ENCODE measurements at places on chromosomes 3 and 15. TPM values are rescaled to one million over a fixed set of nuclear protein-coding genes. Genes with fewer than 3 reads are reported as not detected.

- DNase-seq: no peak
Measured at GRCh38 chr3:38308456-38308855, 26.4 kb downstream of the SLC22A14 start.

DNA sequence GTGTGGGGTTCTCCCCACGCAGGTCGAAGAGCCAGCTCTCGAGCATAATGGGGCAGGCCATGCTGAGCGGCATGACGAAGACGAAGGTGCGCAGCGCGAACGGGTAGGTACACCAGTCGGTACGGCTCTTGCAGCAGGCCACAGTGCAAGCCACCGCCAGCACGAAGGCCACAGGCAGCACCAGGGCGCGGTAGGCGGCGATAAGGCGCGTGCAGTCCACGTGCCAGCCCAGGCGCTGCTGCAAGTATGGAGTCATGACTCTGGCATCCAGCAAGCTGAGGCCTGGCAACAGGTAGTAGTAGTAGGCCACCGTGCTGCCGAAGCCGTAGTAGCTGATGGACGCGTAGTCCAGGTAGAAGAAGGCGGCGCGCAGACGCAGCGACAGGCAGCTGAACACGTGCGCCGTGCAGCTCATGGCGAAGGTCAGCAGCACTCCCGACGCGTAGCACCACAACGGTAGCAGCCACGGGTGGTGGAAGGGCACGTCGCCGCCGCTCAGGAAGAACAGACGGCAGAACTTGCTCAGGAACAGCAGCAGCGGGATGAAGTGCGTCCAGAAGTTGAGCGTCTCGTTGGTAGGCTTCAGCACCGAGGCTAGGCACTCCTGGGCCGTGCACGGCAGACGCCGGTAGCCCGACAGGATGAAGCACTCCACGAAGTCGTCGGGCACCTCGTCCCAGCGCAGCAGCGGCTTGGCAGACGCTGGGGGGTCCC, 797 bp downstream of the PAQR9 start:
- no peak for DNase-seq

- no peak for DNase-seq
Measured at GRCh38 chr3:123853686-123854372, 30.3 kb downstream of the MYLK start.

DNA sequence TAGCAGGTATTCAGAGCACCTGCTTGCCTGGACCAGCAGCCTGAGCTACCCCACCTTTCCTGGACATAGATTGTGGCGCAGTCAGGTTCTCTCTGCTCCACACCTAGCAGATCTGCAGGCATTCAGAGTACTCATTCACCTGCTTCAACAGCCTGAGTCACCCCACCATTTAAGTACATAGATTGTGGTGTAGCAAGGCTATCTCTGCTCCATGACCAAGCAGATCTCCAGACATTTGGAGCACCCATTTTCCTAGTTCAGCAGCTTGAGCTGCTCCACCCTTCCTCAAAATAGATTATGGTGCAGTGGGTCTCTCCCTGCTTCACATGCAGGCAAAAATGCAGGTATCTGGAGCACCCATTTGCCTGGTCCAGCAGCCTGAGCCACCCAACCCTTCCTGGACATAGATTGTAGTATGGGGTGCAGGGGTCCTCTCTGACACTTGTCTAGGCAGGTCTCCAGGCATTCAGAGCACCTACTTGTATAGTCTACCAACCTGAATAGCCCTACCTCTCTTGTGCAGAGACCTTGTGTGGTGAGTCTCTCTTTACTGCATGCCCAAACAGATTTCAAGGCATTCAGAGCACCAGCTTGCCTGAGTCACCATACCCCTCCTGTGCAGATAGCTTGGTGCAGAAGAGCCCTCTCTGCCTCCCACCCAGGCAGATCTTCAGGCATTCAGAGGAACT, 466.0 kb upstream of the THBS1 start:
- no peak for DNase-seq

The SCAP gene
- 27.8 TPM for polyA plus RNA-seq

- DNase-seq: no peak
Measured at GRCh38 chr3:47128137-47128536, 35.8 kb downstream of the SETD2 start.

The ST8SIA2 gene
- not detected for polyA plus RNA-seq

- peak; percentile 27 for DNase-seq
Measured at GRCh38 chr3:69524816-69525215, 138.9 kb upstream of the FRMD4B start.

DNA sequence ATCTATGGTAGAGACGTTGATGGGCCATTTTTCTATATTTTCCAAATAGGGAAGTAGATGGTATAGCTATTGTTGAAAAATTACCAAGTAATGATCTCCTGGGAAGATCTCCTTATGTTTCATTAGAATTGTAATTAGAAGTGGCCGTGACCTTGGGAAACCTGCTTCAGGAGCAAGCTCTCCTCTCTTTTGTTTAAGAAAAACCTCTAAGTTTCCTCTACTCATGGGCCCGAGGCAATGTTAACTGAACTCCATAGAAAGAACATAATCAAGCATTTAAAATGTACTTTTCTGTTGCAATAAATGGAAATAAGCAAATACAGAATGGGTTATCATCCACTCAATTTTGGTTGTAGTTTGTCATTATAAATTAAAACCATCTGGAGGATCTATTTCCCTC, 511.2 kb upstream of the MDFIC2 start:
- DNase-seq: no peak

DNA sequence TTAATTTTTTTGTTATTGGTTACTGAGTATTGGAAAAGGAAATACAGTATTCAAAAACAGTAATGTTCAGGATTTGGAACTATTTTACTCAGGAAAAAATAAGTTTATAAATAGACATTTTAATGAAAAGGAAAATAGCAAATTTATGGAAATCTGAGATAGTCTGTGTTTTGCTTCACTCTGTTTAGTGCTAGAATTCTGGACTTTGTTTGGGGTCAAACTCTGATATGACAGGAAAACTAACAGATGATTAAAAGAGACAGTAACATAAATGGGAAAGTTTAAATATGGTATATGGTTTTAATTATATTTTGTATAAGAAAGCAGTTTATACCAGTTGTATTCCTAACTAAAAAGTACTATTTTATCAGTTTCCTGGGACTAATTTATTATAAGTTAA, 17.4 kb downstream of the SETD5 start:
- no peak for DNase-seq

GRCh38 chr3:56887402-56888025, 85.8 kb upstream of the ARHGEF3 start:
- no peak for DNase-seq

GRCh38 chr15:78050826-78051225, 26.7 kb downstream of the TBC1D2B start:
- DNase-seq: no peak

- DNase-seq: no peak
Measured at GRCh38 chr3:153639631-153640030, 477.6 kb downstream of the RAP2B start.

- no peak for DNase-seq
Measured at GRCh38 chr3:51620543-51620942, 50.5 kb upstream of the TEX264 start.

The EPM2AIP1 gene
- 5.8 TPM for polyA plus RNA-seq

DNA sequence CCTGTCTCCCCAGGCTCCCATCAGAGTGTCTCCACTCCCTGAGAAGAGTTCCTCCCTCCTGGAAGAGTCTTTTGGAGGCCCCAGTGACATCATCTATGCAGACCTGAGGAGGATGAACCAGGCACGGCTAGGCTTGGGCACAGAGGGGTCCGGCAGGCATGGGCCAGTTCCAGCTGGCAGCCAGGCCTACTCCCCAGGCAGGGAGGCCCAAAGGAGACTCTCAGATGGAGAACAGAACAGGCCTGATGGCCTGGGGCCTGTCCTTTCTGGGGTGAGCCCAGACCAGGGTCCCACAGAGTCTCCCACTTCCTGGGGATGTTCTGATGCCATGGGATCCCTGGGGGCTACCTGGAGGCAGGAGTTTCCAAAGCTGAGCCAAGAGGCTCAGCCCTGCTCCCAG, 8.5 kb downstream of the SH2D7 start:
- DNase-seq: no peak

The NEK10 gene
- not detected for polyA plus RNA-seq

The CD80 gene
- polyA plus RNA-seq: 0.47 TPM

The RAD54L2 gene
- polyA plus RNA-seq: 3.6 TPM

DNA sequence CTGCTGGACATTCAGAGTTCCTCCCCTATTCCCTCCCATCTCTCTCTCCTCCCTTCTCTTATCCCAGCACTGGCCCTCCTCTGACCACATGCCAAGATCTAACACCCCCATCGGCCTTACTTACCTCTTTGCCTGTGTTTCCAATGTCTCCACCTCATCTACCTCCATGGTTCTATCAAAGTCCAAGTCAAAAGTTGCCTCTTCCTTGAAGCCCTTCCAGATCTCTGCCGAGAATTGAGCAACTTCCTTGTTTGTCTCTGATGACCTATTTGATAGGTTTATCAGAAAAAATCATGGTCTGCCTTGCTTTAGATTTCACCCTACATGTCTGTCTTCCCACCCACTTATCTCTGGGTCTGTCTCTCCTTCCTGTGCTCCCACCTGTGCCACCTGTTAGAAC, 69.7 kb upstream of the ITGA11 start:
- DNase-seq: no peak

The UPK1B gene
- polyA plus RNA-seq: not detected

- DNase-seq: no peak
Measured at GRCh38 chr15:71630475-71630809, 179.9 kb upstream of the NR2E3 start.

GRCh38 chr3:117754841-117755240, 1045.3 kb downstream of the TUSC7 start:
- DNase-seq: no peak

GRCh38 chr3:101807888-101808287, 28.9 kb downstream of the NXPE3 start:
- DNase-seq: no peak

The USP4 gene
- 68.6 TPM for polyA plus RNA-seq

The RGMA gene
- 0.07 TPM for polyA plus RNA-seq

GRCh38 chr3:65144791-65145351, 457.1 kb upstream of the ADAMTS9 start:
- no peak for DNase-seq

GRCh38 chr15:42011074-42011473, 9.8 kb downstream of the PLA2G4E start:
- DNase-seq: no peak

The CFAP100 gene
- polyA plus RNA-seq: not detected

The SNX4 gene
- polyA plus RNA-seq: 51.5 TPM

The WDR82 gene
- 27.3 TPM for polyA plus RNA-seq

- DNase-seq: no peak
Measured at GRCh38 chr3:124597979-124598378, 132.3 kb upstream of the UMPS start.

- no peak for DNase-seq
Measured at GRCh38 chr3:171602072-171602471, 141.9 kb upstream of the TNIK start.

The GOLGA6L7 gene
- polyA plus RNA-seq: not detected

DNA sequence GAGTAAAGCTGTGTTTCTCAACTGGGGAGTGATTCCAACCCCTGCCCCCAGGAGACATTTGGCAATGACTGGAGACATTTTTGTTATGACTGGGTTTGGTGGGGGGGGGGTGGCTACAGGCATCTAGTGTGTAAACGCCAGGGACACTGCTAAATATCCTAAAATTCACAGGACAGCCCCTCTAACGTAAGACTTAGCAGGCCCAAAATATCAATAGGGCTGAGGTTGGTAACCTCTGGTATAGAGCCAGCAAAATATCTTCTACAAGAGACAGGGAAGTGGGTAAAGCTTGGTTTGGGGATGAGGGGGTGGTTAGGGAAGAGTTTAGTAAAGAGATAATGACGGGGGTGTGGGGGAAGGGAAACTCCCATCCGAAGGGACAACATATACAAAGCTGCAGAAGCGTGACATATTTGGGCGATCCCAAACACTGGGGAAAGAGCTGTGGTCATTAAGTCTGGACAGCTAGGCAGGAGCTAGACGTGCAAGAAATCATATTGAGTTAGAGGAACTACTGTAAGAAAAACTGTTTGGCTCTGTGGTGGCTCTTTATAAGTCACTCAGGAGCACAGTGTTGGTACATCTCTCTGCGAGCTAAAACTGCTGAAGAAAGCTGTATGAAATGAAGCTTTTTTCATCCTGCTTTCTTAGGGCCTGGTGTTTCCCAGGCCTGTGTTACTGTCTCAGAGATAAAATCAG, 697 bp upstream of the TRIM69 start:
- peak; percentile 93 for DNase-seq

DNA sequence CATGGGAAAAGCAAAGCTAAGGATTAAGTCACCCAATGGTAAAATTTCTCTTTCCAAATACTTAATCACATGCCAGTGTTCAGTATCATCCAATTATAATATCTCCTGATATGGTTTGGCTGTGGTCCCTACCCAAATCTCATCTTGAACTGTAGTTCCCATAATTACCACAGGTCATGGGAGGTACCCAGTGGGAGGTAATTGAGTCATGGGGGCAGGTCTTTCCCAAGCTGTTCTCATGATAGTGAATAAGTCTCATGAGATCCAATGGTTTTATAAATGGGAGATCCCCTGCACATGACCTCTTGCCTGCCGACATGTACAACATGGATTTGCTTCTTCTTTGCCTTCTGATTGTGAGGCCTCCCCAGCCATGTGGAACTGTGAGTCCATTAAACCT, 26.1 kb upstream of the NMB start:
- peak; percentile 22 for DNase-seq

DNA sequence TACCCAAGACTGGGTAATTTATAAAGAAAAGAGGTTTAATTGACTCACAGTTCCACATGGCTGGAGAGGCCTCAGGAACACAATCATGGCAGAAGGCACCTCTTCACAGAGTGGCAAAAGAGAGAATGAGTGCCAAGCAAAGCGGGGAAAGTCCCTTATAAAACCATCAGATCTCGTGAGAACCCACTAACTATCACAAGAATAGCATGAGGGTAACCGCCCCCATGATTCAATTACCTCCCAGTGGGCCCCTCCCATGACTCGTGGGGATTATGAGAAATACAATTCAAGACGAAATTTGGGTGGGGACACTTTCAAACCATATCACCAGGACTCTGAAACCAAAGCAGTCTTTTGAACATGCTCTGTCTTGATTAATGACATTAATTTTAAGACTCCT, 7.0 kb downstream of the RTP3 start:
- DNase-seq: no peak

The CGNL1 gene
- polyA plus RNA-seq: not detected
